ENCODE measurements at places on chromosomes 6 and 20.

- DNase-seq, result no peak
Observed at GRCh38 chr6:128963561-128963960, 80.6 kb downstream of the LAMA2 start.

DNA sequence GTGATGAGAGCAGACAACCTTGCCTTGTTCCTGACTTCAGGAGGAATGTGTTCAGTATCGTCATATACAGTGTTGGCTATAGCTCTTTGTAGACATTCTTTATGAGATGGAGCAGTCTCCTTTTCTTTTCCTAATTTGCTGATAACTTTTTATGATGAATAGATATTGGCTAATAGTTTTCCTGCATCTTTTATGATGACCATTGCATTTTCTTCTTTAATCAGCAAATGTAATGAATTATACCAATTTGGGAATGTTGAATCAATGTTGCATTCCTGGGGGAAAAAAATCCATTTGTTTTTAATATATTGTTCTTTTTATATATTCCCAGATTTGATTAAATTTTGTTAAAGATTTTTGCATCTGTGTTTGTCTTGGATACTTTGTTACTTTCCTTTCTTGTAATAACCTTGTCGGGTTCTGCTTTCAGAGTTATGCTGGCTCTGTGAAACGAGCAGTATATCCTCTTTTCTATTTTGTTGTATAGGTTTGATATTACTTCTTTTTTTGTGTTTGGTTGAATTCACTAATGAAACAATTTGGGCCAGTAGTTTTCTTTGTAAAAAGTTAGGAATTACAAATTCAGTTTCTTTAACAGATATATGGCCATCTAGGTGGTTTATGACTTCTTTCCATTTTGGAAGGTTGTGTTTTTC is 23.9 kb downstream of the KDM1B start:
- DNase-seq, result no peak

DNA sequence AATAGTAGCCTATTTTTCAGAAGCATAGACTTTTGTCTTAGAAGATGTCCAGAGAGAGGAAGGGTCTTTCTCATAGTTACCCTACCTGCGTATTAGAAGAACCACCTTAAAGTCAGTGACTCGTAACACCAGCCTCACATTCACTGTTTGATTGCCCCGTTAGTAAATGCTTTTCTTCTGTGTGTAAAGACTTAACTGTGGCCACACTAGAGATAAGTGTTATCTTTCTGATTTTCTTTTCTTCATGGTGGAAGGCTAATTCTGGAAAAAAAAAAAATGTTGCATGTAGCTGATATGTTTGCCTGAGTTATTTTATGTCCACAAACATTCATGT is 83.9 kb downstream of the SAMD3 start:
- no peak for DNase-seq

DNA sequence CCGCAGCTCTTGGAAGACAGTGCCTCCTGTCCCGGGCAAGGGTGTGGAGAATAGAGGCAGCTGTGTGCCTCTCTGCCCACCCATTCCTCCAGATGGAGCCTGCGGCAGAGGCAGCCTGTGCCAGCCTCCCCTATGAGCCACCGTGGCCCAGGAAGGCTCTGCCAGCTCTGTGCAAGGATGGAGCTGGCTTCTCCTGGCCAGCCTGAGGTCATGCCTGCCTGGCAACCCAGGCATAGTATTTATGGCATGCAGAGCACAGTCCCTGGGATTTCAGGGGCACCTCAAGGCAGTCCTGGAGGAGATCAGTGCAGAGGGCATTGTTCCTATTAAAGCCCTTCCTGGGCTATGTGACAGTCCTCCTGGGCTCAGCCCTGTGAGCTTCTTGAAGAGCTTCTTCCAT is 1.5 kb downstream of the EPB41L1 start:
- DNase-seq, result no peak

DNA sequence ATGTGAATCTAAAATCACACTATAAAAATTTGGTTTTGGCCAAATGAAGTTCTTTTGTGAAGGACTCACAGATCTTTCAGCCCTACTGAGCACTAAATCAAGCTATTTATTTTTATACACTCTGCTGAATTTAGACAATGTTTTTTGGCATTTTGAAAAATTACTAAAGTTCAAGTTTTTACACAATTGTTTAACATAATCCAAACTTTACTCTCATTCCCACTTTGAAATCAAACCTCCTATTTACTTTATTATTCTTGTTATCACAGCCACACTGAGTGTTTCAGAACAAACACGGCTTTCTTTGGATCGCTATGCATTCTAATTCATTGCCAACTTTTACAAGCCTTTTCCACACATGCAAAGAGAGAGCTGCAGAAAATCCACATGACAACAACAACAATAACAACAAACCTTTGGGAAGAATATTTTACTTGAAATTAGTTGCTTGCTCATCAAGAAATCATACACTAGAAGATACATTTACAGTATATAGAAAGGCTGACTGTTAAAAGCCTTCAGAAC is 49.1 kb upstream of the TMEM30A start:
- DNase-seq, result no peak

DNA sequence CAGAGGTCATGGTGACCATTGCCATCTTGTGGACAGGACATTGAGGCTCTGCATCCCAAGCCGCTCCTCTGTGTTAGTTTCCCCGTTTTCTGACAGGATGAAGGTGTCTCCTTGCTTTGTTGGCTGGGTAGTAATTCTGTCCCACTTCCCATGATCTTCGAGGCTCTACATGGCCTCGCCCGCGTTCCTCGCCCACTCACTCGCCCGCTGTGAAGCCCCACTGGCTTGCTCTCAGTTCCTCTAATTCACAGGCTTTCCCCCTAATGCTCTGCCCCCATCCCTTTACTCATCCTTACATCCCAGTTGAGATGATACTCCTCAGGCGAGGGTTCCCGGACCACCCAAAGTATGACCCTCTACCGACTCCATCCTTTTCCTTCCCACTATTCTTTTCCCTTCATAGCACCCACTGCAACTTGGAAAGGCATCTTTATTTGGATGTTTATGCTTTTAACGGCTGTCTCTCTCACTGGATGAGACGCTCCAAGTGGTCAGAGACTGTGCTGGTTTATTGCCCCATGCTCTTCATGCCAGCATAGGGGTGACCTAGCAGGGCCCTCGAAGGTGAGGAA is 511 bp upstream of the SLC35B2 start:
- DNase-seq, result no peak

DNA sequence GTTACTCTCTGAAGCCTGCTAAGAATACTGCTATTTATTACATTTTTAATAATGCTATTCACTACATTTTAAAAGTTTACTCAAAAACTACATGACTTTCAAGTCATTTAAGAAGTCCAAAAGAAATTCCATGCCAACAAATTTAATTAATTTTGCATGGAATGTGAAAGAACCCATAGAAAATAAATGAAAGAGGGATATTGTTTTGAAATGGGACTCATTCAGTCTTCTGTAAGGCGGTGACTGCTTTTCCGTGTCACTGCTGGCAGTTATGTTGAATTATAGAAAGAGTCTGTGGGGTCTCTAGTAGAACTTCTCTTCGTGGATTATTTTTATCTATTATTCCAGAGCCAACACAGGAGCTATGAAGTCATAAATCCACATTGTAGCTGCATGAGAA is 211.2 kb downstream of the LAMA2 start:
- no peak for DNase-seq

DNA sequence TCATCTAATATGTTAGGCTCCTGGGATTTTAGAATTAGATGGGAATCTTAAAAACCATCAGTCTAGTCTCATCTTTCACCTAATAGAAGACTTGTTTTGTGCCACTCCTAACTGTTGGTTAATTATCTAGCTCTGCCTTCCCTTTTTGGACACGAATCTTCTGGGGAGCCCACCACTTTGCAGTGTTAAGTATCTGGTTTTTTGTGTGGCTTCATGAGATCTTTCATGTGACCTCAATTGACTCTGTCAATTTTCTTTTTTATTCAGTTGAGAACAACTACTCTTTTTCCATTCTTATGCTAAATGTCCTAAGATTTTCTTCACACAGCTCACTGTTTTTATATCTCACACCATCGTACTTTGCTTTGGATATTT is 16.9 kb downstream of the TBPL1 start:
- DNase-seq, result no peak

DNA sequence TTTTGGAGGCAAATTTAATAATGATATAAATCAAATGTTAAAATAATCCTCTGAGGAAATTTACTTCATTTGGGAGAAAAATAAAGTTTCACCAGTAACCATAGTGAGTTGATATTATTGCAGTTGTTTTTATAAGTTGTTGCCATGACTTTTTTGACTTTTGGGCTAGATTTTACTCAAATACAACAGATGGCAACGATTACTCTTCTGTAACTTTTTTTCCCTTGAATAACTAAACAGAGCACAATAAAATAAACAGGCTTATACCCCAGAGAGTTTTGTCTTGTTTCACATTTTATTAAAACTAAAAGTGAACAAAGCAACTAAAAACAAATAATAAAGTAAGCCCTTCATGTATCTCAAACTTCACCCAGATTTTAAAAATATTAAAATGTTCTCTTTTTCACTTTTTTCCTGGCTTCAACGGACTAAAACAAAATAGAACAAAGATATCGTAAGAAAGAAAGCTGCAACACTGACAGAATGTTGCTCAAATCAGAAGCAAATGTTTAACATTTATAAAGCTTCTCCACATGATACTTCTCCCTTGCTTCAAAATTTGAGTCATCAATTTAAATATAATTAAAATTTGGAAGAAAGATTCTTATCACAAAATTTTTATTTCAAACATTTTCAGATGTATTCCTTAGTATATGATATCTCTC is 42.5 kb upstream of the BMP5 start:
- DNase-seq, result no peak

GRCh38 chr6:4961322-4962168 is 42.3 kb downstream of the RPP40 start:
- DNase-seq, result no peak

- no peak for DNase-seq
Observed at GRCh38 chr6:82084324-82084920, 163.1 kb downstream of the IBTK start.

- no peak for DNase-seq
Observed at GRCh38 chr20:775679-776135, 7.4 kb upstream of the SLC52A3 start.

GRCh38 chr20:33412484-33412838 is 11.1 kb upstream of the CDK5RAP1 start:
- no peak for DNase-seq

DNA sequence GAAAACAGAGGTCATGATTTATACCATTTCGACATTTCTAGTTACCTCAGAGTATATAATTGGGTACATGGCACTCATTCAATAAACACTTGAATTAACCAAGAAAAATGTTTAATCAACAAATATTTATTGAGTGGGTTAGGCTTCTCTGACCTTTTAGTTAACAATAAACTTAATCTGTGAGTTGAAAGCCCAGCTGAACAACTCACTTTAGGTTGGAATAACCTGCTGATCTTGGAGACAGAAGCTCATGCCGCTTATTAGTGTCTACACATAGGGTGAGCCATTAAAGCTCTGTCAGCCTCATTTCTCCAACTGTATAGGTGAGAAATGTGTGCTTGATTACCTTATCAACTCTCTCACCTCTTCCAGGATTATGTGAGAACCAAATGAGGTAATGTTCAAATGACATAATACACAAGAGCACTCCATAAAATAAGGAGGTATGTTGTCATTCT is 98.2 kb upstream of the DTNBP1 start:
- no peak for DNase-seq

DNA sequence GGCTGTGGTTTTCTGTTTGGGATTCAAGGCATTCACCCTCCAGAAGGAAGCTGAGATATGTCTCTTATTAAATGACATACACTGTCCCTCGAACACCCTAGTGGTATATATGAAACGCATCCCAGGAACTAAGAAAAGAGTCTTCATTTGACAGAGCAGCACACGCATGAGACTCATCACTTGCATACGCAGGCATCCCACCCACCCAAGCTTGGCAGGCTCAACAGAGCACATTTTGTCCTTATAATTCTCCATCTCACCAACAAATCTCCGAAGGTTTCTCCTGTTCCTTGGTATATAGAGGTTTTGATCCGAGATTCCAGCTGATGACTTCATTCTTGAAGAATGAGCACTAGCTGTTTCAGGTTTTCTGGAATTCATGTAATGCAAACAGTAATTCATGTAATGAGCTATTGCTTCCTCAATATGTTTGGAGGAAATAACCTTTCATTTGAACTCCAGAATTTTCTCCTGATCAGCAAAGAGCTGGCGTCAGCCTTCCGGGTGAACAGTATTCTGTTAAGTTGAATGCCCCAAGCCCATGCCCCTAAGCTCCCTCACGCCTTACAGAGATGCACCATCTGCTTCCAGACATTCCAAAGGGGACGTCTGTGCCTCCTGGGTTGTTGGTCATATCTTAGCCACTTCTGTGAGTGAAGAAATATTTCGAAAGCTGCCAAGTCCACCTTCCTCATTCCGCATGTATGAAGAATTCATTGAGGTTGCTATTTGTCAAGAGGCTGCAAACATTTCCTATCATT is 66.0 kb upstream of the CDH4 start:
- DNase-seq, result no peak

DNA sequence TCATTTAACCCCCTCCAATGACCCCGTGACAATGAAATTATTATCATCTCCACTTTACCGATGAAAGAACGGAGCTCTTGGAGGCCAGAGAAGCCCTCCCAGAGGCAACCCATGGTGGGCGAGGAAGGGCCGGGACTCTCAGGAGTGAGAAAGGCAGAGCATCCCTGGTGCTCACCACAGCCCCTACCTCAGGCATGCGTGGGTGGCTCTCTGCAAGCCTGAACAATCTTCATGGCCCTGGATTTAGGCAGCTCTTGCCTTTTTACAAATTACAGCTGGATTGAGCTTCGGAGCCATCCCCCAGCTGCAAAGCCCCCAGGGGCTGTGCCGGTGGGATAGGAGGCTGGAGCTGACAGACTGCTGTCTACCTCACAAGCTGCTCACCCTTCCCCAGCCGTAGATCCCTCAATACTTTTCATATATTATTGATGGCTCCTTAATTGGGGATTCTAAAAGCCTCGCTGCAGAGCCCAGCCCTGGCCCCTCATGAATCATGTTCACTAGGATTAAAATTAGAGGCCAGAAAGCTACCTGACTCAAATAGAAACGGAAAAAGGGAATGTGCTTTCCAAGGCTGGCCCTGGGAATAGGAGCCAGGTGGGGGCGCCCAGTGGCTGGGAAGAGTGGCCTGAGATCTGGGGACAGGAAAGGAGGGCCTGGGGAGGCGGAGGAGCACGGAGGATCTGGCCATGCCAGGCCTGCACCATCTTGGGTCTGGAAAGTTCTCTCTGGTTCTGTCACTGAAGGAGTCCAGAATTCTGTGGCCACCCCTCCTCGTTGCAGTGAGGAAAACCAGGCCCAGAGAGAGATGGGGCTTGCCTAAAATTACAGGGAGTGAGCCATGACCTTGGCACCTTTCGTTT is 29.1 kb downstream of the CPNE5 start:
- no peak for DNase-seq

GRCh38 chr20:8346700-8347270 is 214.7 kb downstream of the PLCB1 start:
- DNase-seq, result no peak

GRCh38 chr20:2713285-2713684 is 20.7 kb downstream of the EBF4 start:
- DNase-seq, result peak; percentile 52

DNA sequence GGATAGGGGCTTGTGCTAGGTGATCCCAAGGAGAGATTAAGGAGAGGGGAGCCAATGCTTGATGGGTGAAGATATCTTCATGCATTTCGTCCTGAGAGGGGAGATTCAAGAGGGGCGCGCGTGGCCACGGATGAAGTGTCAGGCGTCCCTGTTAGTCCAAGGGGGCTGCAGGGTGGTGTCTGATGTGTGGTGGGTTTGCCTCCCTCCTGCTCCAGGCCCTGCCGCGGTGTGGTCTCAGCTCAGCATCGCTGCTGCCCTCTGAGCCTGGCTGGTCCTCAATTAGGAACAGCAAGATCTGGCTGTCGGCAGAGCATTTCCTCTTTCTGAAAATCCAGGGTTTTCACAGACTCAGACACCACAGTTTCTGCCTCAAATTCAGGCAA is 318.0 kb downstream of the THBS2 start:
- no peak for DNase-seq

- DNase-seq, result no peak
Observed at GRCh38 chr20:43442282-43442880, 15.3 kb upstream of the SRSF6 start.
